Esophagus mucosa (tissue), 1 donor: ENCODE measurements at places on chromosomes 6 and 20. TPM values are rescaled to one million over a fixed set of nuclear protein-coding genes. Genes with fewer than 3 reads are reported as not detected.

Gene RAB5IF
- 185 TPM for total RNA-seq

Gene MEP1A
- total RNA-seq = not detected

Gene PDYN
- not detected for total RNA-seq

Gene C20orf141
- total RNA-seq = not detected

Gene UBE3D
- 3.3 TPM for total RNA-seq

Gene HNF4A
- not detected for total RNA-seq

Gene IL17A
- not detected for total RNA-seq

Gene ESR1
- total RNA-seq = 0.80 TPM

DNA sequence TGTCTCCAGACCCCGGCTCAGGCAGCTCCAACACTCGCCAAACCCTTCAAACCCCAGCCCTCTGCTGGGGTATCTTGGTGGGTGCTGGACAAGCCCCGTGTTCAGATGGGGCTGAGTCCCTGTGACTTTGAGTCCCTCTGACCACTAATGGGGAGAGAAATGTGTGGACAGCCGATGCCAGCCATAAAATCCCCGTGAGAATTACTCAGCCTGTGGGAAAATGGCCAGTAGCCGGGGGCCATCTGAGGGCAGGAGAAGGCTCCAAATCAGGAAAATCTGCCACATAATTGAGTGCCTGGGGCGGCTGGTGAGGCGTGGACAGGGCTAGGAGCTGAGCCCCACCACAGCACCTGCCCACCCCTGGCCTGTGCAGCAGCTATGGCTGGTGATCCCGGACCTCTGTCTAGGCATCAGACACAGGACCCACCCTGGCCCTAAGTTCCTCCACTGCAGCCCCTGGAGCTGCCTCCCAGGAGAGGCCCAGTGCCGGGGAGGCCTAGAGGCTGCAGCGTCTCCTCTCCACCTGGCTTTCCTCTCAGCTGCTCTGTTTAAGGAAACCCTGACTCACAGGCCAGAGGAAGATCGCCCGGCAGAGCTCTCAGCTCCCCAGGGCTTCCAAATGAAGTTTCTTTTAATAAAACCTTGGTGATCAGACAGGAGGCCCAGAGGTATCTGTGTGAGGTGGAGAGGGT is 53.7 kb upstream of the SLCO4A1 start:
- ATAC-seq = peak; percentile 4

- ATAC-seq = peak; percentile 18
Measured at GRCh38 chr20:6122111-6122872, 538 bp downstream of the FERMT1 start.

DNA sequence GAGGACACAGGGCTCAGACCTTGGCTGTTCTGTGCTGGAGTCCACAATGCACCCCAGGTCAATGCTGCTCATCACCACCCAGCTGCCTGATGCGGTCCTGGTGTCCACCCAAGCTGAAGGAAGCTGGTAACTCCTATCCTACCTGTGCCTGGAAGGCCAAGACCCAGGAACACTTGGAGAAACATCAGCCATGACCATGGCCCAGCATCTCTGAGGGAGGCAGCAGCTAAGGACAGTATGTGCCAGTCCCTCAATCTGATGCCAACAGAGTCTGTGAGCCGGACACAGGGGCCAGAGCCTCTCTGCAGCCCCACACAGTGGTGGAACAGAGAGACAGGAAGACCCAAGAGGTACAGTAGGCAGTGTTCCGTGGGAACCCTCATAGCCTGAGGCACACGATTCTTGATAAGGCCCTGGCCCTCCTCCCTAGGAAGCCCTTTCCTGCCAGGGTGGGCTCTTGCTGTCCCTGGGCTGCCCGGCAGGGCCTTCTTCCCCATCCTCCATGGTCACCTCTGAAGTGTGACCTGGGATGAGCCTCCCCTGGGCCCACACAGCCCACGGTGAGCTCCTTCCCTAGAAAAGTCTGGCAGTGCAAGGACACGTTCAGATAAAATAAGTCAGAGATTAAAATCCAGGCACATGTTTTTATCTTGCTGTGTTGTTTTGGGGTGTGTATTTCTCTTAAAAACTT is 170.7 kb downstream of the THBS2 start:
- no peak for ATAC-seq

DNA sequence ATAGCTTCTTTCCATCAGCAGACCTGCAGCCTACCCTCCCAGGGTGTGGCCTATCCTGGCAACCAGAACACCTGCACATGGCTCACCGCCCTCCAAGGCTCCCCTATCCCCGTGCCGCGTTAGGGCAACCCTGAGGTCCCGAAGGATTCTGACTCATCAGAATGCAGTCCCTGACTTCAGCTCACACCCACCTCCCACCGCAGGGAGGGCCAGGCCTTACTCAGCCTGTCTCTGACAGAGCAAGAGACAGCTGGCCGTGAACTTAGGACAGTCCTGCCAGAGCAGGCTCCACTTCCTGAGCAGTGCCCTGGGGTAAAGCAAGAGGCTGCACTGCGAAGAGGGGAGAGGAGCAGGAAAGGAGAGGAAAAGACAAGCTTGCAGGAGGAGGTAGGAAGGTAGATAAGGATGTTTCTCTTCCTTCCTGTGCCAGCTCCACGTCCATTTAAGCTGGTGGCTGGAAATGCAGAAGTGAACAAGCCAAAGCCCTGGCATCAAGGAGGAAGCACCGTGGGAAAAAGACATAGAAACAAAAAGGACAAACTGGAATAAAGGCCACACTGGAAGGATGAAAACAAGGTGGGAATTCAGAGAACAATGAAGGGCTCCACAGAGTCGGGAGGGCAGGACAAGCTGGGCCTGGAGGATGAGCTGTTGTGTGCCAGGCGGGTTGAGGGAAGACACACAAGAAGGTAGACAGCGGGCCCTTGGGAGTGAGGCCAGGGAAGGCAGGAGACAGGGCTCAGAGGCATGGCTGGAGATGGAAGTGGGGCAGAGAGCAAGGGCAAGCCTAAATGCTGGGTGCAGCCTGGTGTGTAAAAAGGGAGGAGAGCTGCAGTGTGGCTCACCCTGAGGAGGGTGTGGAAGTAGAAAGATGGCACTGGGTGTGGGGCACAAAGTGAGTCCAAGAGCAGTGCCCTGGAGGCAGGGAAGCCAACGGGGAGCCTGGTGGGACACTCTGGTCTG is 102.7 kb downstream of the SLC23A2 start:
- peak; percentile 94 for ATAC-seq

- ATAC-seq = no peak
Measured at GRCh38 chr6:3053231-3053508, 15.1 kb upstream of the RIPK1 start.

DNA sequence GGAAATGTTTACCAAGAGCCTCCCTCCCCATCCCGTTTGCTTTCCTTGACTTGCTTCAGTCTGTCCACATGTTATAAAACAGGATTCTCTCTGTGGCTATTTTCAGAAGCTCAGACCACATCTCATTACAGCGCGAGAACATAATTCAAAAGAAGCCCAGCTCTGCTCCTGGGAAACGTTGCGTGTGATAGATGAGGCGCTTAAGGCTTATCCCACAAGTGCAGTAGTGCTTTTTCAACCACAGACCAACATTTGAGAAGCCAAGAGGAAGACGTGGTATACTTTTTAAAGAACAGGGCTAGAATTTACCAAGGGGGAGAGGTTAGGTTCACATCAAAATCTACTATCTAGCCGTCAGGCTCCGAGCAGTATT is 239.5 kb downstream of the SLC24A3 start:
- ATAC-seq = no peak

DNA sequence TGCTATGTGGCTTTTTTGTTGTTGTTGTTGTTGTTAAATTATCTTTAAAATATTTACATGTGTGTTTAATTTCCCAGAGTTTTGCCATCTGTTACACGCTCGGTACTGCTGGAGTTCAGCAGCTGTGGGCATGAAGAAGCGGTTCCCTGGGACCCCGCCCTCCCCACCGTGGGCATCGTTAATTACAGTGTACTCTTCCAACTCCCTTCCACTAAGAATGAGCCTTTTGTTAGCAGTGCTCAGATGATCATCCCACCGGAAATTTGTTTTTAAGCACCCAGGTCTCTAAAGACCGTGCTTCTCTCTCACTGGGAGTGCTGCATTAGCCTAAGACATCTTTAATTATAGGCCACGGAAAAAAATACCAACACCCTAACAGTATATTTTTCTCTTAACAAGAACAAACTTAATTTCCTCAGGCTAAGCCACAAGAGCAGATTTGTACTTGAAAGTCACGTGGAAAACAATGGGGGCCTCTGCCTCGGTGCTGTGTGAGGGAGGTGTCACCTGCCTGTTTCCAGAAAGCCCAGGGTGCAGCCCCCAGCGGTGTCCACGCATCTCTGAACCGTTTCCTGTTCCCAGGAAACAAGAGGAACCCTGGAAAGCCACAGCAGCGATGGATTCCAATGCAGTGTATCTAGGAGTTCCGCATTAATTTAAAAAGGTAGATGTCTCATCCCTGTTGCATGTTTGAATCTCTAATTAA is 113.3 kb upstream of the FRMD1 start:
- ATAC-seq = no peak

DNA sequence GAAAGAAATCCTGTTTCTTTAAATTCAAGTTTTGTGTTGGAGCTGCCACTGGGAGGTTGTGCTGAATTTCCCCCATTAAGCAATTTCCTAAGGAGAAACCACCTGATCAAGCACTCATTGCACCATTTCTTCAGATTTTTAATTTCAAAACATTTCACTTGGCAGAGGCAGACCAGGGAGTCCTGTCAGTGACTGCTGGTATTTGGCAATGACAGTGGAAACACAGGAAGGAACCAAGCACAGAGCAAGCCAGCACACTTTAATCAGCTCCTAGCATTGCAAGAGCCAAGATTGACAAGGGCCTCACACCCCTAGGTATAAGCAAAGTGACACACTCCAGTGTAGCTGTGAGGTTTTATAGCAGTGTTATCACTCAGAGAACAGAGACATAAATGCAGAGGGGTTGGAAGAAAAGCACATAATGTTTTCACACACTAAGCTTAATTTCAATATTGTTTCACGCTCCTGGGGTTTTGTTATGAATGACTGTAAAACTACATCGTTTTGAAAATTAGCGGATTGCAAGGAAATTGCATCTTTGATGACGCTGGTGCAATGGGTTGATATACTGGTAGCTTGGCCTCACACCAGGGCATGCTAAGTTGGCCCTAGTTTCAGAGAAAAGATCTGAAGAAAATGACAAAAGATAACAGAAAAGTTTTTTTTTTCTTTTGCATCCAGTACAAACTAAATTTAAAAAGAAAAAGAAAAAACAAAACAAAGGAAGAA is 768.4 kb downstream of the TFAP2A start:
- ATAC-seq = peak; percentile 52

GRCh38 chr6:31168606-31169005 is 1.9 kb downstream of the POU5F1 start:
- no peak for ATAC-seq

DNA sequence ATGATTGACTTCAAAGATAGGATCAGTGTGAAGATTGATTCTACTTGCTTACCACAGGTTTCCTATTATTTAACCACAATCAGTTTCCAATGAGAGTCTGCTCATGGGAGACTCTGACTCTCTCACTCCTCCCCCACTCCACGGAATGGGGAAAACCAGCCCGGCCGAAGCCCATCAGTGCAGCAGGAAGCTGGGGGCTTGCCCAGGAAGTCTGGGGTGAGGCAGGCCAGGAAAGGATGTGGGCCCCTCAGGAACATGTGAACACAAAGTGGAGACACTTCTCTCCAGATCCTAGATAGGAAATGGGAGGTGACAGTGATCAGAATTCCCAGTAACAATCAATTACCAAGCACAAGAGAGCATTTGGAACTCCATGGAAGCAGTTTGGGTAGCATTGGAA is 144.2 kb downstream of the TTLL2 start:
- ATAC-seq = no peak

- ATAC-seq = no peak
Measured at GRCh38 chr20:35314816-35315631, 22.8 kb upstream of the FAM83C start.

GRCh38 chr20:18403269-18403668 is 63.6 kb downstream of the DZANK1 start:
- ATAC-seq = no peak

GRCh38 chr20:57693002-57693582 is 16.7 kb downstream of the PMEPA1 start:
- ATAC-seq = peak; percentile 43

- no peak for ATAC-seq
Measured at GRCh38 chr6:14277405-14277930, 159.9 kb downstream of the CD83 start.

DNA sequence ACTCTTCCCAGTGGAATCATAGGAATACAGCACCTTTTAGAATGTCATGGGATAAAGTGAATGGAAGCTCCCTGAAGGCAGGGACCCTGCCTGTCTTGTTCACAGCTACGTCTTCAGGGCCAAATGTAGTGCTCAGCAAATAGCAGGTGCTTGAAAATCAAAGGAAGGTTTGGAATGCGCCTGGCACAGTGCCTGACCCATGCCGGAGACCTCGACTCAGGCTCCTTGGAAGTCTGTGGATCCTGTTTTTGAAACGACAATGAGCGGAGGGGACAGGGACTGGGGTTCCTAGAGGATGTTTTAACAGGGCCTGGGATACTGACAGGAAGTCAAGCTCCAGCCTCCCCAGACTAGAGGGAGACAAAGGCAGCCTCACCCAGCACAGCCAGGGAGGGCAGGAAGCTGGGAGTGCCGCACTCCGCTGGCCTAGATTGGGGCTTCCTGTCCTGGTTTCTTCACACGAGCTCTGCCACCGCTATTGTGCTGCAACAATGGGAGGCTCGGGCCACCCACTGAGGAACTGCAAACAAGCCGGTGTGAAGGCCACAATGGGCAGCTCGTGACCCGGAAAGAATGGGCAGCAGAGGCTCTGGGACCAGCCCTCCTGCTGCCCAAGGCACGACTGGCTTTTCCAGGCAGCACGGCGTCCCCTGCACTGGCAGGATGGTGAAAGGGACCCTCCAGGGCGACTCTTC is 76.7 kb downstream of the PREX1 start:
- ATAC-seq = peak; percentile 61

GRCh38 chr6:13924146-13924948 is 405 bp upstream of the RNF182 start:
- ATAC-seq = peak; percentile 36

GRCh38 chr6:159077123-159077522 is 32.3 kb upstream of the TAGAP start:
- no peak for ATAC-seq

GRCh38 chr20:57991211-57991881 is 237.1 kb downstream of the ANKRD60 start:
- peak; percentile 95 for ATAC-seq

DNA sequence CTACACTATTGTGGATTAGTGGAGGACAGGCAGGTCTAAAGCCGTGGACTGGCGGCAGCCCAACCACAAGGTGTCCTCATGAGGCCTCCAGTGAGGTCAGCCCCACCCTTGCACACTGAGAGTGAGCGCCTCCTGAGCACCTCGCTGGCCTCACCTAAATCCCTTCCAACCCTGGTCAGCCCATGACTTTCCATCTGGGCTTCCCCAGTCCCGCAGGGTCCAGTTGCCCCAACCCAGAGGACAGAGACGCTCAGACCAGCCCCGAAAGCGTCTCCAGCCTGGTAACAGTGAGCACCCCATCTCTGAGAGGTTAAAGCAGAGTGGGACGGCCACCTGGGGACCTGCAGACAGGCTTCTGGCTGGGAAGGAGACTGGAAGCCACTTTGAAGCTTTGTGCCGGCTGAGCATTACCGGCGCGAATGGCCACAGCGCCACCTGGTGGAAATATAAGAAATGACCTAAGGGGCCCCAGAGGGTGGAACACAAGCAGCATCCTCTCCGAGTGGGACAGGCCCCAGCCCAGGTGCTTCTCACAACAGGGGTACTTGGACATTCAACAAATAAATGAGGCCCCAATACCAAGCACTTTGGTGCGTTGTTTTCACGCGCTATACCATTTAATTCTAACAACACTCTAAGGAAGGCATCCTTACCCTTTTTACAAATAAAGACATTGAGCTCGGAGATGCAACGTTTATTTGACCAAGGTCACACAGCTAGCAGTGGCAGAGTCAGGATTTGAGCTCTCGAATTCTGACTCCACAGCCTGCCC is 65.7 kb upstream of the TOP1 start:
- ATAC-seq = peak; percentile 73

- ATAC-seq = no peak
Measured at GRCh38 chr20:51425347-51426106, 117.0 kb downstream of the NFATC2 start.
